ENCODE measurements at places on chromosomes 13 and 19. TPM values are rescaled to one million over a fixed set of nuclear protein-coding genes. Genes with fewer than 3 reads are reported as not detected.

DNA sequence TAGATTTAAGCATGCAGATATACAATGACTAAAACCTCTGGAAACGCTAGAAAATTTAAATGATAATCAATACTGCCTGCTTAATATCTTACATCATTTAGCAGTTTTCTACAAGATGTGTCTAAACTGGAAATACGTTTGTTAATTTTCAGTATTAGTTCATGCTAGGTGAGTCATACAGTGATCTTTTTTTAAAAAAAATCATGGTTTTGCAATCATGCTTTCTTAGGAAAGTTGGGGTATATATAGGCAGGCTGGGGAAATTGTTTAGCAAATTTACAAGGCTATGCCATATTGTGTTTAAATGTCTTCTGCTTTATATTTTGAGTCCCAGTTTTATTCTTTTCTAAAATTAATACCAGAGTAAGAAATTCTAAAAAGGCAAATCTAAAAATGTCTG, 245.4 kb upstream of the SPRY2 start:
- no peak overlapping the region for H3K4me3 ChIP-seq
- H3K27ac ChIP-seq: no peak overlapping the region
- H3K36me3 ChIP-seq: no peaks in the 10 kb centered on the region
- no peak for DNase-seq

DNA sequence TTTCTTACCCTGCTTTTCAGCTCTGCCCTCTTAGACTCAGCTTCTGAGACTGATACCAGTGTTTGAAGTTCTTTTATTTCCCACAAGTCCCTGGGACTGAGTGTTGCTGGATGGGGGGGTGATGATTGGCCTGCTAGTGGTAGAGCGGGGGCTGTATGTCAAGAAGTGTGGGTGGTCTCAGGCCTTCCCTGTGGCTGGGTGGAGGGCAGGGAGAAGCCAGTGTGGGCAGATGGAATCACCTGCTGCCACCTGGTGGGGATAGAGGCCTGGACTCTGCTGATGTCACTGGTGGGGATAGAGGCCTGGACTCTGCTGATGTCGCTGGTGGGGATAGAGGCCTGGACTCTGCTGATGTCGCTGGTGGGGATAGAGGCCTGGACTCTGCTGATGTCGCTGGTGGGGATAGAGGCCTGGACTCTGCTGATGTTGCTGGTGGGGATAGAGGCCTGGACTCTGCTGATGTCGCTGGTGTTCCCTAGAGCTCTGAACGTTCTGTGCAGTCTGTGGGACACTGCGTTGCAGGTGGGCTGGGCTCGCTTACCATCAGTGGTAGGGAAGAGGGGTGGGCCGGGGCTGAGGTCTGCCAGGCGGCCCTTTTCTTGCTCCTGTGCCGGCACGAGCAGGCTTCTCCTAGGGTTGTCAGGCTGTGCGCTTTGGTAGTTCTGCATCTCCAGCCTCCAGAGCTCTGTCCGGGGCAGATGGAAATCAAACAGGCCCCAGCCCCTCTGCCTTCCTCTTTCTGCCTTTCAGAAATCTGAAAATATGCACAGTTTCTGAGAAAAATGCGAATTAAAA, 101.3 kb downstream of the ARHGEF7 start:
- DNase-seq: peak; percentile 43
- H3K27me3 ChIP-seq: no peaks in the 10 kb centered on the region
- no peaks in the 10 kb centered on the region for H3K36me3 ChIP-seq
- peak overlapping the region; percentile 23 for H3K27ac ChIP-seq
- no peak overlapping the region for H3K4me3 ChIP-seq
- peaks cover 9% of the 10 kb centered on the region for H3K4me1 ChIP-seq

DIRAS1 gene
- total RNA-seq: 104 TPM

GRCh38 chr19:54480051-54480450, 7.0 kb upstream of the CDC42EP5 start:
- H3K4me3 ChIP-seq: no peak overlapping the region
- H3K4me1 ChIP-seq: peaks cover 3% of the 10 kb centered on the region
- H3K27ac ChIP-seq: no peak overlapping the region
- peaks cover 27% of the 10 kb centered on the region for H3K27me3 ChIP-seq
- no peaks in the 10 kb centered on the region for H3K36me3 ChIP-seq

GRCh38 chr13:80603351-80603750, 262.4 kb upstream of the SPRY2 start:
- H3K4me3 ChIP-seq: no peak overlapping the region
- no peaks in the 10 kb centered on the region for H3K36me3 ChIP-seq
- no peaks in the 10 kb centered on the region for H3K27me3 ChIP-seq
- H3K27ac ChIP-seq: no peak overlapping the region
- peaks cover 8% of the 10 kb centered on the region for H3K4me1 ChIP-seq

DNA sequence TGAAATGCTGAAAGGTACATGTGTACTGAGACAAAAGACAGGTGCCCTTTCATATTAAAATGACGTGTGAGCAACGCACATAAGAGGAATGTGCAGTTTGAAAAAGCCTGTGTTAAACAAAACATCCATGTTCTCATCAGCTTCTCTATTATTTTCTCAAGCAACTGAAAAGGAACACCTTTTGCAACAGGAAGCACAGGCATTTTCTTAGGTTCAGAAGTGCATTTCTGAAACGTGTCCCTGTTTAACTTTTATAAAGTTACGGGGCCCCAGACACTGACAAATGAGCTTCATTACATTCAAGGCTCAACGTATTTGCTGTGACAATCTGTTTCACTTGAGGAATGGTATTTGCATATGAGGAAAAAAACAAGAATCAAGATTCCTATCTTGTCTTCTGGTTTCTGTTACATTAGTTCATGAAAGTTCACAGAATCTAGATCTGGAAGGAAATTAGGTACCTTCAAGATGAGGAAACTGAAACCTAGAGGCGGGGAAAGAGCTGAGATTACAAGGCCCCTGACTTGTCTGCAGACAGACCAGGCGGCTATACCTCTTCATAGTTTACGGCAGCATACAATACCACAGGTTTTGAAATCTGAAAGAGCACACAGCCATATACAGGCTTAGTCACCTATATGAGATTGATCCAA, 431.7 kb downstream of the KLF12 start:
- H3K27me3 ChIP-seq: no peaks in the 10 kb centered on the region
- no peak for DNase-seq
- H3K4me3 ChIP-seq: no peak overlapping the region
- H3K27ac ChIP-seq: no peak overlapping the region

GZMM gene
- not detected for total RNA-seq

FCAR gene
- 0.65 TPM for total RNA-seq

GRCh38 chr19:14580623-14581237, 2.2 kb upstream of the CLEC17A start:
- H3K27ac ChIP-seq: no peak overlapping the region
- no peaks in the 10 kb centered on the region for H3K27me3 ChIP-seq
- no peak for DNase-seq
- no peaks in the 10 kb centered on the region for H3K4me1 ChIP-seq
- H3K4me3 ChIP-seq: no peak overlapping the region

CCDC169 gene
- 4.8 TPM for total RNA-seq

DNA sequence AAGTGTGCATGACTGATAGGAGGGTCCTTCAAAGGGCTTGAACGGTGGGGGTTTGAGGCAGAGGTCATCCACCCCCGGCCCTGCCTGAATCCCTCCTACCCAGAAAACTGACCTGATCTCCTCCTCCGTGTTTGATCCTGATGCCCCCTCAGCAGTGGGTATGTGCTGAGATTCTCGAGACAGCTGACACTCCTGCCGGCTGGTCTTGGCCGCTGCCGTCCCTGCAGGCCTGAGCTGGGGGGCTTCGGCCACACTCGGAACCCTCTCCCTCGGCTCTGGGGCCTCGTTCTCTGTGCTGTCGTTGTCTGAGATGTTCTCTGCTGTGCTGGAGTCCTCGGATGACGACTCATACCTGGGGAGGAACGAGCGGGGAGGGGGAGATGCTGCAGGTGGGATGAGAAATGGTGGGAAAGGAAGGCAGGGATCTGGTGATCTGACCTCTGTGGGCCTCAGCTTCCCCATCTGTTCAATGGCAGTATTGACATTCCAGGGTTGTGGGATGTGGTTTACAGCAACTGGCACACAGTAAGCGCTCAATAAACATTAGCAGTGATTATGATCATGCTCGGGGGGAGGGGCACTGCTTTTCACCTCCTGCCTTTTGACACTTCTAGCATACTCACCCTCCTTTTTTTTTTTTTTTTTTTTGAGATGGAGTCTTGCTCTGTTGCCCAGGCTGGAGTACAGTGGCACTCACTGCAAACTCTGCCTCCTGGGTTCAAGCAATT, 20.7 kb downstream of the KANK2 start:
- H3K4me3 ChIP-seq: no peak overlapping the region
- peaks cover 7% of the 10 kb centered on the region for H3K36me3 ChIP-seq
- no peaks in the 10 kb centered on the region for H3K27me3 ChIP-seq
- H3K27ac ChIP-seq: no peak overlapping the region

SWSAP1 gene
- 1.4 TPM for total RNA-seq

DNA sequence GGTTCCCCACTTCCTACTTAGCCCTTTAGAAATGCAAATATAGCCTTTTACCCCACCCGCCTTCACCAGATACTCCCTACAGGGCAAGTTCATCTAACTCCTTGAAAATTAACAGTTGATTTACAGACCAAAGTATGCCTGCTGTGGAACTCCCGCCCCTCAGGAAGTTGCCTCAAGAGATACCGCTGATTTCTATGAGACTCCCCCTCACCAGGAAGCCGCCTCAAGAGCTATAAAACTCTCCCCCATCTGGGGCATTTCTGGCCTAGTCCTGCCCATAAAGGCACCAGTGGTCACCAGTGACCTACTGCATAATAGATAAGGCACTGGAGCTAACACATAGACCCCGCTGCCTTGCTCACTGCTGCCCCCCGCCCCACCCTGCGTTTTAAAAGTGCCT, 201.7 kb upstream of the UBL3 start:
- no peaks in the 10 kb centered on the region for H3K36me3 ChIP-seq
- no peak for DNase-seq
- H3K4me1 ChIP-seq: peaks cover 3% of the 10 kb centered on the region
- H3K27ac ChIP-seq: no peak overlapping the region
- H3K27me3 ChIP-seq: no peaks in the 10 kb centered on the region

GRCh38 chr19:35211545-35212230, 16.9 kb downstream of the FAM187B start:
- H3K36me3 ChIP-seq: no peaks in the 10 kb centered on the region
- peak; percentile 52 for DNase-seq
- H3K4me3 ChIP-seq: no peak overlapping the region
- no peaks in the 10 kb centered on the region for H3K27me3 ChIP-seq

ZNF614 gene
- 6.3 TPM for total RNA-seq

CGB3 gene
- not detected for total RNA-seq

DNA sequence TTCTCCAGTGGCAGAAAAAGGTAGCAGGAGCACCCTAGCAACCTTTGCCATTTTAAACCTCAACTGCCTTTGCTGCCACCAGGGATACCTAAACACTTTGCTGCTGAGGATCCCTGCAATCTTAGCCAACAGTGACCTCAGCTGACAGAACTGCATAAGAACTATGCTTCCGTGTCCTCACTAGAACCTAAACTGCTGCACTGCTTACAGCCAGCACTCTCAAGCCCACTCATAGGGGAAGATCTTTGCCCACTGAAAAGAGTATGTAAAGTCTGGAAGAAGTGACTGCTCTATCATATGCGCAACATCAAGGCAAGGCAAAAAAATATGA, 270.0 kb upstream of the PCDH20 start:
- no peaks in the 10 kb centered on the region for H3K4me1 ChIP-seq
- H3K36me3 ChIP-seq: no peaks in the 10 kb centered on the region
- H3K27ac ChIP-seq: no peak overlapping the region
- H3K4me3 ChIP-seq: no peak overlapping the region
- no peaks in the 10 kb centered on the region for H3K27me3 ChIP-seq
- DNase-seq: no peak

NOVA2 gene
- total RNA-seq: 5.9 TPM

- H3K4me1 ChIP-seq: no peaks in the 10 kb centered on the region
- no peaks in the 10 kb centered on the region for H3K36me3 ChIP-seq
- H3K27me3 ChIP-seq: no peaks in the 10 kb centered on the region
- DNase-seq: no peak
Observed at GRCh38 chr13:25678398-25678797, 306.6 kb downstream of the ATP8A2 start.

DNA sequence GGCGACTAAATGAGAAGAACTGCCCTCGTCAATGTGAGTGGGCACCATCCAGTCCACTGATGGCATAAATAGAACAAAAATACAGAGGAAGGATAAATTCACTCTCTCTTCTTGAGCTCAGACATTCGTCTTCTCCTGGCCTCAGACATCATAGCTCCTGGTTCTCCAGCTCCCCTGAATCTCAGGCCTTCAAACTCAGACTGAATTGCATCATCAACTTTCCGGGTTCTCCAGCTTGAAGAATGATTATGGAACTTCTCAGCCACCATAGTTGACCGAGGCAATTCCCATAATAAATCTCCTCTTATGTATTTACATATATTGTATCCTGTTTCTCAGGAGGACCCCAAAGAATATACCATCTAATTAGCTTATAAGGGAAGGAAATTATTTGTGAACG, 55.0 kb upstream of the FNDC3A start:
- H3K27ac ChIP-seq: no peak overlapping the region
- H3K27me3 ChIP-seq: no peaks in the 10 kb centered on the region
- no peak overlapping the region for H3K4me3 ChIP-seq
- no peaks in the 10 kb centered on the region for H3K4me1 ChIP-seq

- H3K4me1 ChIP-seq: no peaks in the 10 kb centered on the region
- no peaks in the 10 kb centered on the region for H3K27me3 ChIP-seq
- DNase-seq: no peak
- no peak overlapping the region for H3K4me3 ChIP-seq
- no peak overlapping the region for H3K27ac ChIP-seq
Observed at GRCh38 chr19:46775642-46776258, 12.6 kb downstream of the SLC1A5 start.

DNA sequence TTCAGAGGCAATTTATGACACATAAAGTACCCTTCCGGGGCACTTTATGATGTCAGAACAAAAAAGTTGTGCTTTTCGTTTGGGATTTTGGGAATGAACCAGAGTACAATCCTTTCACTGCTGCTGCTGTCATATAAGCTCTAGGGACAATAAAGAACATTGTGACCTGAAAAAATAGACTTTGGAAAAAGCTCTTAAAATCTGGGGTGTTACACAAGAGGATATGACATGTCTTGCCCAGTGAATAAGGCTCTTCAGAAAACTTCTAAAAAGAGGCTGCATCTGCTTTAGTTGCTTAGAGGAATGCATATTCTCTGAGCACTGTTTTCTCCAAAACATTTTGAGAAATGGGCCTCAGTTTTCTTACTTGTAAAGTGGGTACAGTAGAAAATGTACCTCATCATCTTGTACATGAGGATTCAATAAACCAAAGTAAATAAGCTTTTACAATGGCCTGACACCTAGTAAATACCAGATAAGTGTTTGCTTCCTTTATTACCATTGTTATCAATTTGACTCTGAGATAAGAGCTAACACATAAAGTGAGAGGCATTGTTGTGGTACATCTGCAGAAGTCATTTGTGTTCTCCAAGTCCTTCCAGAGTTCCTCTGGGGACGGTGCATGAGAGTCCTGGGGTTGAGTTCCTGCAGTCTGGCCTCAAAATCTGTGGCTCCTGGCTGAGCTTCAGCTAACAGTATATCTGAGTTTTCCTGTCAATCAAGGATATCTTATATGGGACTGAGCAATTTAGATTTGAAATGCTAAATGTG, 67.4 kb upstream of the EDNRB start:
- H3K4me3 ChIP-seq: no peak overlapping the region
- no peaks in the 10 kb centered on the region for H3K27me3 ChIP-seq
- H3K27ac ChIP-seq: no peak overlapping the region
- H3K4me1 ChIP-seq: peaks cover 46% of the 10 kb centered on the region
- no peaks in the 10 kb centered on the region for H3K36me3 ChIP-seq

GRCh38 chr19:5037936-5038335, 69.0 kb downstream of the KDM4B start:
- H3K27me3 ChIP-seq: no peaks in the 10 kb centered on the region
- no peak overlapping the region for H3K27ac ChIP-seq
- H3K36me3 ChIP-seq: peaks cover 5% of the 10 kb centered on the region
- DNase-seq: no peak

GRCh38 chr13:87361216-87361615, 310.0 kb upstream of the SLITRK5 start:
- no peak overlapping the region for H3K27ac ChIP-seq
- DNase-seq: no peak
- H3K4me3 ChIP-seq: no peak overlapping the region
- H3K36me3 ChIP-seq: no peaks in the 10 kb centered on the region
- no peaks in the 10 kb centered on the region for H3K4me1 ChIP-seq
- H3K27me3 ChIP-seq: no peaks in the 10 kb centered on the region

PSG7 gene
- not detected for total RNA-seq
